ENCODE measurements at places on chromosomes 11 and 22.

- no peak for DNase-seq
These were observed 32.4 kb downstream of the MCAM start for GRCh38 chr11:119284344-119285157.

GRCh38 chr11:70409437-70409836, 11.1 kb downstream of the CTTN start:
- DNase-seq: no peak

GRCh38 chr11:67396587-67397389, 4.9 kb downstream of the PPP1CA start:
- no peak for DNase-seq

- DNase-seq: no peak
These were observed 95.7 kb downstream of the NAV2 start for GRCh38 chr11:19808076-19808911.

DNA sequence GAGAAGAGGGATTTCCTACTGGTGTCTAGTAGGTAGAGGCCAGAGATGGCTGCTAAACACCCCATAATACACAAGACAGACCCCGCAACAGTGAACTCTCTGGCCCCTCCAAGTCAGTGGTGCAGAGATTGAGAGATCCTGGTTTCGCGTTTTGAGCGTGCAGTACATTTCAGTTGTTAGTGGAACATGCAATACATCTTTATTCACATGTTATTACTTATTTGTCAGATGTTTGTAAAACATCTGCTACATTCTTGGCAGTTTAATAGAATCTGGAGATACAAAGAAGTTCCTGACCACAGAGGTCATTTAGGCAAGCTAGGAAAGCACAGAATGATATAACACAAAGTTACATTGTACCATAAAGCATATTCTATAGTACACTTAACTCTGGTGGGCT, 41.5 kb downstream of the ST3GAL4 start:
- no peak for DNase-seq

GRCh38 chr11:22749536-22749935, 80.1 kb downstream of the SVIP start:
- no peak for DNase-seq

- no peak for DNase-seq
These were observed 45.0 kb upstream of the ASPHD2 start for GRCh38 chr22:26383968-26384556.

DNA sequence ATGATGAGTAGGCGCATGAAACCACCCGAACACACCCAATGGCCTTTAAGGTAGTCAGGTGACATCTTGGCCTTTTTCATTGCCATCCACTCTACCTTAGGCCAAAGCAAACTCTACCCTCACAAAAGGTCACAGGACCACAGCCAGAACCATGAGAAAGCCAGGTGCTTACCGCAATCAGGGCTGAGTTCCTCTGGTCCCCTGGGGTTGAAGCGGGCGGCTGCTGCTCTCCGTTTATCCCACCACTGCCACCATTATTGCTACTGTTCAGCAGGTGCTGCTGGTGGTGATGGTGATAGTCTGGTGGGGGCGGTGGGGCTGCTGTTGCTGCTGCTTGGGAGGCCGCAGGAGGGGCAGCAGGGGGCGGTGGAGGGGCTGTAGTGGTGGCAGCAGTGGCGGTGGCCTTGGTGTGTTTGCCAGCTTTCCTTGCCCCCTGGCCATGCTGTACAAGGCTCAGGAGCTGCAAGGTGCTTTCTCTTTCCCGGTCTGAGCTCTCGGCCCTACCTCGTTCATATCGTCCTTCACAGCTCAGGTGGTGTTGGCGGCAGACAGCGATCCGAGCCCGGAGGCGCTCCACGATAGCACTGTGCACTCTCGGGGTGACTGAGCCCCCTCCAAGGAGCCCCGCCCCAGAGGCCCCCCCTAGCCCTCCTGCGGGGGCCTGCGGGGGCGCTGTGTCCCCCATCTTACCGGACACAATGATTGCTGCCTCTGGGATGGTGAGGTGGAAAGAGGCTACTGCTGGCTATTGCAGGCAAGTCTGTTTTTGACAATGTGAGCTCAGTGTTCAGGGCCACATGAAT, 1.6 kb downstream of the MAML2 start:
- peak; percentile 78 for DNase-seq

- DNase-seq: peak; percentile 66
These were observed 12.8 kb downstream of the DGCR2 start for GRCh38 chr22:19109198-19110063.

GRCh38 chr22:39433476-39434242, 23.2 kb upstream of the MGAT3 start:
- DNase-seq: no peak

DNA sequence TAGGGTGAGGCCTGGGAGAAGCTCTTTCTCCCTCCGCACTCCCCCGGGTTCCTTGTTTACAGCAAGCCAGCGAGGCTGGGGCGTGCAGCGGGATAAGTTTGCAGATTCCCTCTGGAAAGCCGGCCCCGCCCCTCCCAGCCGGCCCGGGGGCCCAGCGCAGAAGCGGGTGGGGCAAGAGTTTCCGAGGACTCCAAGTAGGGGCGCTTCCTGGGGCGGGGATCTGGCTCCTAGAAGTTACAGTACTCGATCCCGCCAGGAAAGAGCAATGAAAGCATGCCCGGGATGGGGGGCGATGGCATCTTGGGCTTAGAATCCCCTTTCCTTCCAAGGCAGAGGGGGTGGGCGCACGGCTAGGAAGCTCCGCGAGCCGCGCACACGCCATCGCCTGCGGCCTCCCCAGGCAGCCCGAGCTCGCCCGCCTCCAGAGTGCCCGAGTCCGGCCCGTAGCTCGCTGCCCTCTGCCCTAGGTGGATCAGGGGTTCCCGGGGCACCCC, 385 bp downstream of the TST start:
- no peak for DNase-seq

All from activated CD4-positive, alpha-beta memory T cell treated with anti-CD3 and anti-CD28 coated beads, Interleukin-2, amount 10 ng/mL, durations not matched to agents 7 days and 5 days (primary cell).